ENCODE measurements at places on chromosomes 7 and 10.

DNA sequence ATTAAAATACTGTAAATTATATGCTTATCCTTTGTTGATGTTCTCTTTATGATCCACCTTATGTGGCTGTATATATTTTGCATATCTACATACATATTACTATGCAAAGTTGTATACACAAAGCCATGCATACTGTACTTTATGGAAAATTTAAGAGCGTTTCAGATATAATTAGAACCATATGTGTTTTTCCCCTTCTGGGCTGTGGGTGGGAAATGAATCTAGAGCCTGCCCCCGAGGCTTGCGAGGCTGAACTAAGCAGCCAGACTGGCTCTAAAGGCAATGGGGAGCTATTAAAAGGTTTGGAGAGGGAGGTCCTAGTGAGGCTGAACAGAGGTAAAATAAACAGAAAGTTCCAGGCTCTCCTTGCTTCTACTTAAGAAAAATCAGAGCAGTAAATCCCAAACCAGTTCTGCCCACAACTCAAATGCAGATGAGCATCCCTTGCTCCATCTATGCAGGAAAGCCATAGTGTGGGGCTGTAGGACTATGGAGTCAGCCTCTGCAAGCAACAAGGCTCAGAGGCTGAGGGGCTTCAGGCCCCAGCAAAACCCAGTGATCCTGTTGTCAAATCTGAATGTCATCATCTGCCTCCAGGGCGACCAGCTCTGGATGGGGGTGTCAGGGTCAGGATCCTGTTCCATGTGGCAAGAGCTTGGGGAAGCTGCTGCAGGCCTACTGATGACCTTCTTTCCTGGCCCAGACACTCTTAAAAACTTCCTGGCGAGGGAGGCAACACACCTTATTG is 14.1 kb upstream of the DDIT4 start:
- no peak for DNase-seq

DNA sequence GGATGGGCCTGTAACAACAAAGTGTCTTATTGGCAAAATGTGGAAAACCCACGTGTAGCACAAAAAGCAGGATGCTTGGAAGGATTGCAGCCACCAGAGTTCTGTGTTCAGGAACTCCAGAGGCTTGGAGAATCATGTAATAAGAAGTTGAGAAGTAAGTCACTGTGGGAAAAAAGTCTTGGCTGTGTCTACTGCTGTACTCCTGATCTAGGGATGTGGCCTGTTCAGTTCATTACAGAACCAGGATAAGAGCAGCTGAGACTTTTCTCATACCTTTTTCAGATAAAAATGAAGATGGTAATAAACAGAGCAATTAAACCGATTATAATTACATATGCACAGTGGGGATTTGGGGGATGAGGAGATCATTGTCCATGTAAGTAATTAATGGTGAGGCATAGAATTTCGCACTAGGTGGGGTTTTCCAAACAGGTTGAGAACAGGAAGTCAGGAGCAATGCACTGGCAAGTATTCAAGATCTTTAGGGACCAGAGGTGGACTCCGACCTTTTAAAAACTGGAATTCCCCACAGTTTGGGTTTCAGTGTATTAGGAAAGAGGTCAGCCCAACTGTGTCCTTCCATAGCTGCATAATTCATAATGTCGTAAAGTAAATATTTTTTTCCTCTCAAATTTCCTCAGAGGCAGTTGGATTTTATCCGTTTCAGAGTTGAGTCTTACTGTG is 281.7 kb downstream of the FRMD4A start:
- DNase-seq = no peak

DNA sequence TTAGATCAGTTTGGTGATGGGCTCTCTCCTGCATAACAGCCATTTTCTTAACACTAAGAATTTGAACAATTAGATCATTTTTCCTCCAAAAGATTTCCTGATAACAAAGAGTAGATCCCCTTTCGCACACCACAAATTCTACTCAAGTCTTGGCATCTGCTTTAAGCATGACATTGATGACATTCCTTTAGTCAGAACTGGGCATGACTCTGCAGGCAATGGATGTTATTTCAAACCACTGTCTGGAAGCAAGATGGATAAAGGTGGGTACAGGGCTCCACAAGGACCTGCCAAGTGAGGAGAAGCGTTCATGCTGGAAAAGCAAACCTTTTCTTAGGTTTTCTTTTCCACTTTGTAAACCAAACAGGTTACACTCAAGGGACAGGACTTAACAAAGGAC is 123.5 kb downstream of the GLCCI1 start:
- no peak for DNase-seq

- no peak for DNase-seq
Observed at GRCh38 chr10:86188326-86188725, 178.3 kb downstream of the GRID1 start.

DNA sequence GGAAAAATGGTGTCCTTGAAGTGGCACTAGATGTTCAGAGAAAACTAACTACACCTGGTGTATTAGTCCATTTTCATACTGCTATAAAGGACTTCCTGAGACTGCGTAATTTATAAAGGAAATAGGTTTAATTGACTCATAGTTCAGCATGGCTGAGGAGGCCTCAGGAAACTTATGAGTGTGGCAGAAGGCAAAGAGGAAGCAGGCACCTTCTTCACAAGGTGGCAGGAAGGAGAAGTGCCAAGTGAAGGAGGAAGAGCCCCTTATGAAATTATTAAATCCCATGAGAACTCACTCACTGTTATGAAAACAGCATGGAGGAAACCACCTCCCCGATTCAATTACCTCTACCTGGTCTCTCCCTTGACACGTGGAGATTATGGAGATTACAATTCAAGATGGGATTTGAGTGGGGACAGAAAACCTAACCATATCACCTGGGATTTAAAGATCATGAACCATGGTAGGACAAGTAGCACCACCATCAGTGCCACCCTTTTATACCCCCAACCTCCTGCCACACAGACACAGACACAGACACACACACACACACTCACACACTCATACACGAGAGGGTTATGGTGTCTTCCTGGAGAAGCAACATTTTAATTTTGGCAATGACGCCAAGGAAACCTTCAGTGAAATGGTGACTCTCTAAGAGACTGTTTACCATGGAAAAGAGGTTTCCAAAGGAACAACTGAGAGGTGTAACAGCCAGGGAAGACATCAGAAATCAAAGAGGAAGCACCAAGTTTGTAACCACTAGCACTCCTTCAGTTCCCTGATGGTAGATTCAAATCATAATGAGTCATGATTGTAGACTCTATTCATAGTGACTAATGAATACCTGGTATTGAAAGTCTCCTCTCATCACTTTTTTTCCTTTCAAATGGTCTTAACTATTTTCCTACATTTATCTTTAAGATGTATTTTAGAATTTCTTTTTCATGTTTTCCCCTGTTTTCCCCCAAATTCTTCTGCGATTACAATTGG is 41.8 kb upstream of the WNT16 start:
- no peak for DNase-seq

- no peak for DNase-seq
Observed at GRCh38 chr7:134562136-134562535, 13.2 kb downstream of the AKR1B15 start.

DNA sequence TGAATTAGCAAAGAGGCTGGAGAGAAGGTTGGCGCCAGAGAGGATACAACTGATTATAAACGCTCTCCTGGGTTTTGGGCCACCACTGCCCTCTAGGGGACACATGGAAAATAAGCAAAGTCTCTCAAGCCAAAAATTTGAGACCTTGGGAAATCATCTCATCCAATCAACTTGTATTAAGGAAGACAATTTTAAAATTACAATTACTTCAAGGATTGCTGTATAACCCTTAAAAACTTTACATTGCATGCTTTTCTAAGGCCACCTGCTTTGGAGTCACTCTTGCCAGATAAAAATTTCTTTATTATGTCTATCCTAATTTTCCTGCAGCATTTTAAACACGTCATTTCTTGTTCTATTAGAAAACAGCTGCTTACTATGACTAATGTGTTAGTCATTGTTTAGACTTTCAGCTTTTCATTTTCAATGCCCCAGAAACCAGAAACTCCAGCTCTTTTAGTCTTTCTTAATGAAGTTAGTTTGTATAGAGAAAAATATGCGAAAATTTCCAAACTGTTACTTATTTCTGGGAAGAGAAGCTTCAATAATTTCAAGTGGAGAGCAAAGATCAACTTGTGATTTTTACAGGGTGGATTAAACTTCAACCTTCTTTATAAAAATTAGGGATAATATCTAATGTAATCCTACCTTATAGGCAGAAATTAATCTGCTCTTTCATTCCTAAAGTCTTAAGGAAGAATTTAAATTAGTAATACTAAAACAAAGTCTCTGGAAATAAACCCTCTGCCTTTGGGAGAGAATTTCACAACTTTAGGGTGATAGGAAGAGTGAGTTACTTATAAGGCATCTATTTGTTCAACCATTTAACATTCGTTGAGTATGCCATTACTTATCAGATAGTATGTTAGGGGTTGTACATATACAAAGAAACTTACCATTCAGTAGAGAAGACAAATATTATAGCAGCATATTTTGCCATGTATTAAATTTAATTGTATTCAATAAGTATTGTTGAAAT is 20.6 kb upstream of the RHOBTB1 start:
- DNase-seq = peak; percentile 7

DNA sequence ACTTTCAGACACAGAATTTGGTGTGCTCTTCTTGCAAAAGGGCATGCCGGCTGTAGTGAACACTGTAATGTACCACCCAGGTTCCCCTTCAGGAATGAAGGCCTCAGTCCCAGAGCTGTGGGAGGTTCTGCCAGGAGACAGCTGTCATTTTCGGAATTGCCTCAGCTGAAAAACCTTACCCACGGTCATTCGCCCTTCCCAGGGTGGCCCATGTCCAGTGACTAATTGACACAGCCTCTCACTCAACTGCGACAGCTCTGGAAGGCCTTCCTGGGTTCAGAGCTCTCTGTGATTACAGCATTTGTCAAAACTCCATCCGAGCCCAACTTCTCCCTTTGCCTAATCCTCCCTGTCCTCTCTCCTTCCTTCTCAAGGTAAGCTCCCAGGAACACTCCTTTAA is 43.7 kb upstream of the WAC start:
- DNase-seq = no peak

GRCh38 chr10:87575851-87576250 is 71.2 kb downstream of the MINPP1 start:
- DNase-seq = no peak

GRCh38 chr7:123727071-123727837 is 21.5 kb downstream of the WASL start:
- DNase-seq = no peak

DNA sequence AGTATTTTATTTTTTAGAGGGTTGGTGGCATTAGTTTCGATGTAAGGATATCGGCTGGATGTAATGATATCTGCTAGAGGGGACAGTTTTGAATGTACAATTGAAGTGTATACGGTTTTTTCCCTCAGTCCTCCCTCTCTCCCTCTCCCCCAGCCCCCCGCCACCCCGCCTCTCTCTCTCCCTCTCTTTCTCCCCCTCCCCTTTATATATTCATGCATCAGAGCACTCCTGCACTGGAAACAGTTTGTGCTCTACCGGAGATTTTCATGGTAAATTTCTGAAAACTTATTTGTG is 1.6 kb downstream of the GLCCI1 start:
- DNase-seq = no peak

DNA sequence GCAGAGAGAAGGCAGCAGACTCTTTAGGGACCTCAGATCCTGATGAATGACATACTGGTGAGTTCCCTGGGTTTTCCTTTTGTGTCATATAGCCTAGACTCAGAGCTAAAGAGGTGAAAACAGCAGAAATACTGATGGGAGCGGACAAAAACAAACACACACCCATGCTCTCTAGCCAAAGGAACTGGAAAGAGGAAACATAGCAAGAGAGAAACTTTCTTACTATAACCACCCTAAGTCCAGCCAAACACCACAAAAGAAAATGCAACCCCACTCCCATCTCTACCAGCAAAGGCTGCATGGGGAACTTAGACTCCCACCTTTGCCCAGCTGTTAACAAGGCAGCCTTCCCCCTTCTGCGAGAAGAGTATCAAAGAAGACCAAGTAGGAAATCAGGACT is 16.3 kb downstream of the GSAP start:
- no peak for DNase-seq

DNA sequence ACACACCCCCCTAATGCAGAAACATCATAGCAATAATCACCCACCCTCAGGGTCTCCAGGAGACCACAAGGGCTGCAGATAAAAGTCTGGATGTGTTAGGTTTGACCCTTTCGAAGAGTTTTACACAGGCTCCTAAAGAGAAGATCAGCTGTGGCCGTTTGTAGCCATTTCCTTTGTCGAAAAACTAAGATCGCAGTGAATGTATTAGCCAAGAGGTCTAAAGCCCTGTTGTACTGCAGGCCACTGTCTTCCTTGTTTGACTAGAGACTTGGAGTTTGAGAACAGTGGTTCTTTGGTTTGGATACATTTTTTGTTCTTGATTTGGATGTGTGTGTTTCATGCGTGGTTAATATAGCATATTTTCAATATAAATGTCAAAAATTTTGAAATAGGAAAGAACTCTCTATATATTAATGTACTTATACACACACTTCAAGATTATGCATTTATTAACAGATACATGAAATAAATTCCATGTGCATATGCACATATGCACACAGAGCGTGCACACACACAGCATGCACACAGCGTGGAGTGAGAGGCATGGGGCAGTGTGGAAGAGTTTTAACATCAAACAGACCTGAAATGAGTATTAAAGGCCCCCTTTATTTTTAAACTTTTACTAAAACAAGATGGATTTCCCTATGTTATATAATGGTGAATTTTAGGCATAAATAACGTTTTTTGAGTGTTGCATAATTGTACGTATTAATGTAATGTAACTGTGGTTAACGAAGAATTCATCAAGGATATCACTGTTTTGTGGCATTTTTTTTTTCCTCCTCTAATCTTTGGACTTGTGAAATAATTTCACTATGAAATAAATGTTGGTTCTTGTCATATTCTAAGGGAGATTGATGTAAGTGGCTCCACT is 2.2 kb downstream of the IKZF1 start:
- DNase-seq = no peak
